ENCODE measurements at places on chromosomes 4 and X. TPM values are rescaled to one million over a fixed set of nuclear protein-coding genes. Genes with fewer than 3 reads are reported as not detected.

DNA sequence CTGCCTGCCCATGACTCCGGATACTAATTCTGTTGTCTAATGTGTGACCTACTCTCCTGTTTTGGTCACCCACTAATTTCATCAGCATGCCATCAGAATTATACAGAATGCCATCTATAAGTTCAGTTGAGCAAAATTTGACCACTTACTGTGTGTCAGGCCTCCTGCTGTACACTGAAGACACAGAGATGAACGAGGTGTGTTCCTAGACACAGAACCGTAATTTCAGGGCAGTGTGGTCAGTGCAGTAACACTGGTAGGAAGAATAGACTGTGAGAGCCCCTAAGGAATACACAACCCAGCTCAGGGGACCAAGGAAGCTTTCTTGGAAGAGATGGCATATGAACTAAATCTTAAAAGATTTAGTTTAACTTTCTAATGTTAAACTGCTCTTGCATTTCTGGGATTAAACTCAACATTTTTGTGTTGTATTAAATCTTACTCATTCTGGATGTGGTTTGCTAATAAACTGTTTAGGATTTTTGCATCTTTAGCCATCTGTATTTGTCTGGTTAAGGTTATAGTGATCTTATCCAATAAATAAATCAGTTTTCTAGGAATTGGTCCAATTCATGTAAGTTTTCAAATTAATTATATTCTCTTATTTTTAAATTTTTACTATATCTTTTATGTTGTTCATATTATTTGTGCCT is 34.3 kb downstream of the KANTR start:
- no peak for DNase-seq

- DNase-seq, result no peak
These were observed 48.3 kb downstream of the ANXA5 start for GRCh38 chr4:121648516-121648915.

GRCh38 chr4:99447513-99447912 is 12.4 kb upstream of the ADH7 start:
- DNase-seq, result no peak

DNA sequence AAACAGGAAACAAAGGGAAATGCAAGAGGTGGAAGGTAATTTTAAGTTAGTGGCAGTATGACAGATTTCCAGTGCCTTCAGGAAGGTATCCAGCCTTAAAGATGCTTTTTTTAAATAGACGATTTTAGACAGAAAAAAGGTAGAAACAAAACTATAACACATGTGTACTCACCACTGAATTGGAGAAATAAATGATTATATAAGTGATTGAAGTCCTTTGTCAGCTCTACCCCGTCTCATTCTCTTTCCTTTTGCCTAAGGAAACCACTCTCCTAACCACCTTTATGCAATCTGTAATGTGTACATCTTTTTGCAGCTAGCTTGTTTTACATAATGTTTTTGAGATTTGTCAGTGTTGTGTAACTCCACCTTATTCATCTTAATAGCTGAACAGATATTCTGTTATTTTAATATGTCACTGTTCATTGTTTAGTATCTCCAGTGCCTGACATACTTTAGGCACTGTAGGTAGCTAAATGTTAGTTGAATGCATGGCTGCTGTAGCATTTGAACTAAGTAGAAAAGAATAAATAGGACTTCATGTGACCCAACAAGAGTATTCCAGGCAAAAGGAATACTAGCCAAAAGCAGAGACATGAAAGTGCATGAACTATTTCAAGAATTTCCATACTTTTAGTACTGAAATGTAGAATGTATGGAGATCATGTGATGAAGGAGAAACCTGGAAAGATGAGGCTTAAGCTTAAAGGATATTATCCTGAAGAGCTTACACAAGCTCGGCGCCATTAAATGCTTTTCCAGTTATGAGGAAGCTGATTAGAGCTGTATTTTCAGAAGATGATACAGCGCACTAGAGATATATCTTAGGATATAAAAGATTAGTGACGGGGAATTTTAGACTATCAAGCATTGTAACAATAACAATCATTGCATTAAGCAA is 865 bp downstream of the FAM200B start:
- DNase-seq, result no peak

DNA sequence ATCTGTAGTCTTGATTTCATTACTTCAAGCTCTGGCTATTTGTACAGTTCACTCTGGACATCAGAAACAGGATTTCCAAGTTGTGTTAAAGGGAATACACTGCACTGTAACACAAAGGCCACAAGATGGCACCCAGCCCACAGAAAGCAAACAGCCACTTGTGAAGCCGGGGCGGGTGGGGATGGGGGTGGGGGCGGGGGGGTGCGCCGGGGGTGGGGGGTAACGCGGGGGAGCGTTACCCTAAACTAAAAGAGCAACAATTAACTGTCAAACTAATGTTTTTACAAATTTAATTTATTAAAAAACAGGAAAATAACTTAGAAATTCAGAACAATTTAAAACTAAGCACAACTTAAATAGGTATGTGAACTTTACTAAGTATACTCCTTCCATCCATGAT is 27.3 kb downstream of the PRDX4 start:
- DNase-seq, result peak; percentile 46

GRCh38 chrX:87621697-87622096 is 104.1 kb downstream of the KLHL4 start:
- DNase-seq, result peak; percentile 8

MAGEA2 gene
- 15.8 TPM for total RNA-seq

NRK gene
- total RNA-seq, result 0.06 TPM
